ENCODE measurements at places on chromosomes 5 and 9.

DNA sequence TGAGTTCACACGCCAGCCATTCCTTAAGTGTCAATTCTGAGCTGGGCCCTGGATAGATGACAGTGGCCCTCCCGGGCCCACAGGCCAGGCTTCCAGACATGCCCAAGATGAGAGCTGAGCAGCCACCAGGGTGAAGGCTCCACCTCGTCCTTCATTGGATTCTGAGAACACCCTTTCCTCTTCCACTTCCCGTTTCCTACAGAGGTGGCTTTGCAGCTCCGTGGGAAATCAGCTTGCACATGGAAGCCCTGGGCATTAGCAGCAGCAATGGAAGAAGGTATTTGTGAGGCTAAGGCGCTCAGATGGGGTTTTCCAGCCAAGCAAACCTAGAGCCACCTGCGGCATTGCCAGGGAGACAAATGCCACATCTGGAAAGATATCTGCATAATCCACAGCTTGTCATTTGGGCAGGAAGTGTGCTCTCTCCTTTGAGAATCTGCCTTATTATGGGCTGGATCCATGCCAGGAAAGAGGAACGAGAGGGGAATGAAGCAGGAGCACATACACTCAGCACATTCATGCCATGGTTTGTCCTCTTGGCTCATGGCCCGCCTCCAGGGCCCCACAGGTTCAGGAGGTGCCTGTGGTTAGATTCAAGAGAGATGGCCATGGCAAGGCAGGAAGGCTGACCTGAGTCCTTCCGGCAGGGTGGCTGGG is 34.1 kb downstream of the CFAP77 start:
- no peak for DNase-seq
- peaks cover 50% of the 10 kb centered on the region for H3K27me3 ChIP-seq
- H3K27ac ChIP-seq = no peak overlapping the region
- no peaks in the 10 kb centered on the region for H3K36me3 ChIP-seq
- no peak overlapping the region for H3K4me3 ChIP-seq
- H3K4me1 ChIP-seq = no peaks in the 10 kb centered on the region

DNA sequence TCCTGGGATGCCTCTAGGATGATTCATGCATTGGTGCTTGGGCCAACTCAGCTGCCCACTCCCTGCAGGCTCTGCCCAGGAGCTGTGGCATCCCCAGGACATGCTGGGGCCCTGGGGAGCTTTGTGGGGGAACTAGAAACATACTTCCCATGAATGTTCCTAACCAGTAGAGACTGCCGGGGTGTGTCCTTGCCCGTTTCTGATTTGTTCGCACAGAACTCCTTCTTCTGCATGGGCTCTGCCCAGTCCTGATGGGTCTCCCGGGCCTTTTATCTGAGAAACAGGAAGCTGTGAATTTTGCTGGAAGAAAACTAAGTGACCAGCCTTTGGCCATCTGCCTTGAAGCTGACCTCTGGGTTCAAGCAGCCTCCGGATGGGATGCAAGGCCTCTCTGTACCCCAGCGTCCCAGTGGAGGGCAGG is 71.6 kb upstream of the RNU6ATAC start:
- no peak overlapping the region for H3K4me3 ChIP-seq
- H3K27me3 ChIP-seq = peaks cover 8% of the 10 kb centered on the region
- no peak overlapping the region for H3K27ac ChIP-seq
- no peaks in the 10 kb centered on the region for H3K36me3 ChIP-seq

- H3K4me1 ChIP-seq = peaks cover 13% of the 10 kb centered on the region
- H3K27ac ChIP-seq = no peak overlapping the region
- no peaks in the 10 kb centered on the region for H3K36me3 ChIP-seq
- H3K27me3 ChIP-seq = no peaks in the 10 kb centered on the region
- no peak overlapping the region for H3K4me3 ChIP-seq
Observed at GRCh38 chr5:80078921-80079320, 43.8 kb downstream of the THBS4 start.

GRCh38 chr9:15642369-15642962 is 89.6 kb downstream of the CCDC171 start:
- H3K4me3 ChIP-seq = no peak overlapping the region
- H3K4me1 ChIP-seq = no peaks in the 10 kb centered on the region
- no peak overlapping the region for H3K27ac ChIP-seq
- no peak for DNase-seq
- peaks cover 11% of the 10 kb centered on the region for H3K27me3 ChIP-seq
- no peaks in the 10 kb centered on the region for H3K36me3 ChIP-seq

DNA sequence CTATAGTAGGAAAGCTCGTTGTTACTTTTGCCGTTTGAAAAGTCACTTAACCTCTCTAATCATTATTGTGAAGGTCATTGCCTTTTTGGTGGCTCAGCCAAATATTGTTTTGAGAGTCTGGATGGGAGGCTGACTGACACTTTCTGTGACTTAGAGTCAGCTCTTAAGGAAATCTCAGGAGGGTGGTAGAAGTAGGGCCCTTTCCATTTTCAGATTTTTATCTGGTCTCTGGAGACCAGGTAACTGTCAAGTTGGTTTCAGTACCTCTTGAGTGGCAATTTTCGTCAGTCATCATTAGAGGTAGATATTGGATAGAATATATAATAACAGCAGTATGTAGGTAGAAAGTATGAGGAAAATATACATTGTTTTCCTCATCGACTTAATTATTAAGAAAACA is 23.3 kb downstream of the UGCG start:
- no peak overlapping the region for H3K4me3 ChIP-seq
- H3K27ac ChIP-seq = no peak overlapping the region
- no peak for DNase-seq
- peaks cover 48% of the 10 kb centered on the region for H3K4me1 ChIP-seq
- no peaks in the 10 kb centered on the region for H3K27me3 ChIP-seq

GRCh38 chr9:136499071-136499934 is 16.5 kb upstream of the SEC16A start:
- no peaks in the 10 kb centered on the region for H3K4me1 ChIP-seq
- H3K4me3 ChIP-seq = no peak overlapping the region
- no peak for DNase-seq
- H3K27ac ChIP-seq = no peak overlapping the region
- H3K36me3 ChIP-seq = peaks cover 84% of the 10 kb centered on the region

DNA sequence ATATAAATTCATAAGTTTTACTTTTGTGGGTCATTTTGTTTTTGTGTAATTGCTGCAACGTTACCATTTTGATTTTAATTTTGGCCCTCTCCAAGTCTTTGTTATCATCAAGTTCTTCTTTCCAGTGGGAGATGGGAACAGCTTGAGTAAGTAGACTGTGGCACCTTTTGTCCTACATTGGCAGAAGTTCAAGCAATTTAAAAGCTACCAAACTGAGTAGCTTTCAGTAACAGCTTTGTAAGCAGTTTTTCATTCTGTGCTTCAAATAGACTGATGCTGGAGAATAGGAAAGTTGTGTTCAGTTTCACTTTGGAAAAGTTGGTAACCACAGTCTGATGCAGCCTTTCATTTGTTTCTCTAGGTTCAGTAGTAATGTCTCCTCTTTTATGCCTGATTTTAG is 47.8 kb upstream of the TMED7 start:
- no peak overlapping the region for H3K27ac ChIP-seq
- H3K27me3 ChIP-seq = peaks cover 28% of the 10 kb centered on the region
- no peak overlapping the region for H3K4me3 ChIP-seq
- H3K36me3 ChIP-seq = no peaks in the 10 kb centered on the region
- peaks cover 6% of the 10 kb centered on the region for H3K4me1 ChIP-seq
- DNase-seq = no peak

- no peaks in the 10 kb centered on the region for H3K36me3 ChIP-seq
- no peak overlapping the region for H3K27ac ChIP-seq
- peaks cover 25% of the 10 kb centered on the region for H3K27me3 ChIP-seq
Observed at GRCh38 chr5:14223372-14223771, 80.2 kb downstream of the TRIO start.

- DNase-seq = no peak
- peaks cover 19% of the 10 kb centered on the region for H3K4me1 ChIP-seq
Observed at GRCh38 chr5:150801117-150801927, 22.8 kb downstream of the SMIM3 start.

- no peaks in the 10 kb centered on the region for H3K27me3 ChIP-seq
- H3K27ac ChIP-seq = peak overlapping the region; percentile 75
- H3K4me3 ChIP-seq = no peak overlapping the region
Observed at GRCh38 chr5:126615286-126615685, 14.5 kb downstream of the PHAX start.

DNA sequence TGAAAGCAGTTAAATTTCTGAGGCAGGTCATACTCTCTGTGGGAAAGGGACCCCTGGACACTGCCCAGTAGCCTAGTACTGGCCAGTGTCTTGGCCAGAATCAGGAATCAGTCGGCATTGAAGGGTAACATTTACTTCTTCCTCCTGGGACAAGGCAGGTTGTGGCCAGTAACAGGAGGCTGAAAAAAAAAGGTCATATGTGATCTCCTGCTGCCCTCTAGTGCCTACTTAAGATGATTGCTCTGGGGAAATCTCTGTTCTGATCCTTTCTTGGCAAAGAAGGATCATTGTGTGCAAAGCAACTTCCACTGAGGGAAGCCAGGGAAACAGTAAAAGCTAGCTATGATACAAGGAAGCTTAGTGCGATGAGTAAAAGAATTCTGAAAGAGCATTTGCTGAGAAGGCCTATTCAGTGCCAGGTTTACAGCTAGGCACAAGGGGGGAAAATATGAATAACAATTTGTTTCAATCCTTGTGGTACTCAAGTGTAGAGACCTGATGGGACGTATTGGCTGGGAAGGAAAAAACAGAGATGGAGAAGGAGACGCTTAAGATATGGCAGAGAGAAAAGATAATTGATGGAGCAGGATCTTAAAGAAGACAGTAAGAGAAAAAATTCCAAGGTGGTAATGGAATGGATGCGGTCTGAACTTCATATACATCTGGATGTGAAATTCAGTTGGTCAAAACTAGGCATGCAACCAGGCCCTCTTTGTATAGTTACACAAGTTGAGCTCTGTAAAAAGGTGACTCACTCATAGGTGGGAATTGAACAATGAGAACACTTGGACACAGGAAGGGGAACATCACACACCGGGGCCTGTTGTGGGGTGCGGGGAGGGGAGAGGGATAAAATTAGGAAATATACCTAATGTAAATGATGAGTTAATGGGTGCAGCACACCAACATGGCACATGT is 25.8 kb upstream of the TRIM32 start:
- no peaks in the 10 kb centered on the region for H3K27me3 ChIP-seq
- H3K4me3 ChIP-seq = no peak overlapping the region
- H3K36me3 ChIP-seq = no peaks in the 10 kb centered on the region
- no peak overlapping the region for H3K27ac ChIP-seq

DNA sequence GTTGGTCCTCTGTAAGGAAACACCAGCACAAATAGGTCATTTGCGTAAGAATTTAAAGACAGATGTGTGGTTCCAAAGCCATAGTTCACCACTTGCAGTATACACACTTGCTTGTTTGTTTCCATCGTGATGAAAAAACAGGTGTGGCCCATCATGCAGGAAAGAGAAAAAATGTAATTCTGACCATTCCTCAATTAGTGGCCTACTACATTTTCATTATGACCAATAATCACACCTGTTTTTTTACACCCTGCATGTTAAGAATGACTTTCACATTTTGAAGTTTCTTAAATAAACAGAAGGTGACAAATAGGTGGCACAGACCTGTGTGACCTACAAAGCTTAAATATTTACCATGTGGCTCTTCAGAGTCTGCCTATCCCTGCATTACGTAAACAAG is 2.2 kb upstream of the ICE1 start:
- H3K27ac ChIP-seq = no peak overlapping the region
- no peak overlapping the region for H3K4me3 ChIP-seq
- DNase-seq = no peak
- H3K36me3 ChIP-seq = peaks cover 14% of the 10 kb centered on the region
- peaks cover 21% of the 10 kb centered on the region for H3K4me1 ChIP-seq

DNA sequence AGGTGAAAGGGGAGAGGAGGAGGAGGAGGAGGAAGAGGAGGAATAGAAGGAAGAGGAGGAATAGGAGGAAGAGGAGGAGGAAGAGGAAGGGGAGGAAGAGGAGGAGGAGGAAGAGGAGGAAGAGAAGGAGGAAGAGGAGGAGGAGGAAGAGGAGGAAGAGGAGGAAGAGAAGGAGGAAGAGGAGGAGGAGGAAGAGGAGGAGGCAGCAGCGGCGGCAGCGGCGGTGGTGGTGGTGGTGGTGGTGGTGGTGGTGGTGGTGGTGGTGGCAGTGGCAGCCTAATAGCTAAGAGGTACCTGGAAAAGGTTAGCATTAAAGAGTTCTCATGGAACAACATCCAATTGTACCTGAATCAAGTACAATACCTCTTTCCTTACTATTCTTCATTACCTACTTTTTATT is 32.5 kb downstream of the UBAP2 start:
- peaks cover 66% of the 10 kb centered on the region for H3K36me3 ChIP-seq
- DNase-seq = no peak
- no peak overlapping the region for H3K27ac ChIP-seq
- no peak overlapping the region for H3K4me3 ChIP-seq
- H3K27me3 ChIP-seq = no peaks in the 10 kb centered on the region

DNA sequence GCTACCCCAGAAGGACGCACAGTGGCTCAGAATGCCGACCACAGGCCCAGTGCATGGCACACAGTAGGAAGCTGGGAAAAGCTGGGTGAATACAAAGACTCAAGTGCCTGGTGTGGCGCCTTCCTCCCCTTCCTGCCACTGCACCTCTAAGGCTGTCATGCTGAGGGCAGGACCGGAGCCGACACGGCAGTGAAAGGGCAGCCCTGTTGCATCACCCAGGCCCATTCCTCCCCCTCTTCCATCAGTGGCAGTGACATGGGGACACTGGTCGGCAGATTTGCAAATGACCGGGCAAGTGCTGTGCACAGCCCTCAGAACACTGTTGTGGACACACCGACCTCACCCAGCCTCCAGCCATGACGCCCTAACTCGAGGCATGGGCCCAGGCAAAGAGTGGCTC is 84.0 kb downstream of the STK10 start:
- H3K36me3 ChIP-seq = peaks cover 86% of the 10 kb centered on the region
- H3K4me1 ChIP-seq = peaks cover 46% of the 10 kb centered on the region
- H3K27ac ChIP-seq = peak overlapping the region; percentile 62
- no peak overlapping the region for H3K4me3 ChIP-seq
- DNase-seq = no peak
- no peaks in the 10 kb centered on the region for H3K27me3 ChIP-seq

Measured in activated T-cell treated with anti-CD3 and anti-CD28 coated beads, Interleukin-2, amount 50 U/mL, for 24 hours (primary cell).